Eye (tissue), 1 donor: ENCODE measurements at places on chromosomes 3 and 15.

DNA sequence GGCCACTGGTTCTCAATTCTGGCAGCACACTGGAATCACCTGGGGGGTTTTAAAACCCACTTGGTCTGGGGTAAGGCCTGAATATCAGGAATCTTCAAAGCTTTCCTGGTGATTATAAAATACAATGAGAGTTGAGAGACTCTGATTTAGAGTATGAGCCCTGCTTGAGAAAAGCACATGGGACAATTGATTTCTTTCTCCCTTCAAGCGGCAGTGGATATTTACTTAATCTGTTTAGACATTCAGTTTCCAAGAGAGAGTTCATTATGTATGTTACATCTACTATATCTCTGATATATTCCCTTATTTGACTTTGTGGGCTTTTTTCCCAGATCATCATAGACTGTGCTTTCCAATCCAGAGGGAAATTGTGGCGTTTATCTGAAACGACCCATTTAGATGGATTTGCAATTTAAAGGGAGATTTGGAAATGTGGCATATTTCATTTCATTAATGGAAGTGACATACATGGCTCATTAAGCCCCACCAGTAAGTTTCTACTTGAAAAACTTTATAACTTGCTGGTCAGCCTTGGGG is 171.2 kb upstream of the PFN2 start:
- DNase-seq: no peak

GRCh38 chr3:69742391-69742790 is 3.1 kb downstream of the MITF start:
- DNase-seq: no peak

DNA sequence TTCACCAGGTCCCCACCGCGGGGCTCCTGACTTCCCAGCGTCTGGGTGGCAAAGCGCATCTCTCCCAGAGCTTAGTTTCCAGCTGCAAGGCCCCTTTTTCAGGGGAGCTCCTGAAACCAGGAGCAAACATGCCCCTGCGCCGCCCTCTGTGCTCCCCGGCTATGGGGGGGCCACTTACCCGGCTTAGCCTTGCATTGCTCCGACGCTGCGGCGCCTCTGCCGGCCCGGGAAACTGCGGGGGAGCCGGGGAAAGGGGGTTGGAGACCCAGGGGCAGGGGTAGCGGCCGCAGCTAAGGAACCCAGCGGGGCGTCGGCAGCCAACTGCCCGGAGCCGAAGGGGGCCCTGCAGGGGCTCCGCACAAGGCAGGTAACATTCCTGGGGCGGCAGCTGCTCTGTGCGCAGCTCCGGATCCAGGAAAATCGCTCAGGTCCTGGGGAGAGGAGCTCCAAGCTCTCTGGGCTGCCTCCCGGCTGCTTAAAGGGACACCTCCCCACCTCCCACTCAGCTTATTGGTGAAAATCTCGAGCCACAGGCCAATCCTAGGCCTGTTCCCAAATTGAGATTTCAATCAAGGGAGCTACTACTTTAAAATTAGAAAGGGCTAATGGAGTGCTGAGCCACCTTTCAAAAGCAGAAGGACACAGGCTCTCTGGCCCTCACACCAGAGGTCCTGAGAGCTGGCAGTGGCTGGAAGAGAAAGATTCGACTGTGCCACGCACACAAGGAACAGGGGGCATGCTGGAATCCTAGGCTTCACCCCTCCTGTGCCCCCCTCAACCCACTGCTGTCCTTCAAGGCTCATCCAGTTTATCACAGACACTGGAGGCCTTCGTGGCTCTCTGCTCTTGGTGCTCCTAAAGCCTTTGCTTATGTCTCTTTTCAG is 42.7 kb upstream of the PRICKLE2 start:
- peak; percentile 73 for DNase-seq

DNA sequence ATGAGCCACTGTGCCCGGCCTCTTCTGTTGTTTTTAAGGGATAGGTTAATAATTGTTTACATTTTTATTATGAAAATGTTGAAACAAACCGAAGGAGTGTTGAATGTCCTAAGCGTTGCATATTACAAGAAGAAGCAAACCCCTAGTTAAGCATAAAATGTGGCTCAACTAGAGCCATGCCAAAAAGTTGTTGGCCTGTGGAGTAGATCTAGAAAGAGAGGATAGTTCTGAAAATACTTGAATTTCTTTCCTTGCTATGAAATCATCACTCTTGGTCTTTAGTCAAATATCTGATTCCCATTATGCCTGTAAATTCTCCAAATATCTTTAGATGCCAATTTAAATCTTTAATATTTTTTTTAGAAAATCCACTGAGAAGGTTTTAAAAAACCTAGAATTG is 12.8 kb downstream of the RBP2 start:
- DNase-seq: no peak

DNA sequence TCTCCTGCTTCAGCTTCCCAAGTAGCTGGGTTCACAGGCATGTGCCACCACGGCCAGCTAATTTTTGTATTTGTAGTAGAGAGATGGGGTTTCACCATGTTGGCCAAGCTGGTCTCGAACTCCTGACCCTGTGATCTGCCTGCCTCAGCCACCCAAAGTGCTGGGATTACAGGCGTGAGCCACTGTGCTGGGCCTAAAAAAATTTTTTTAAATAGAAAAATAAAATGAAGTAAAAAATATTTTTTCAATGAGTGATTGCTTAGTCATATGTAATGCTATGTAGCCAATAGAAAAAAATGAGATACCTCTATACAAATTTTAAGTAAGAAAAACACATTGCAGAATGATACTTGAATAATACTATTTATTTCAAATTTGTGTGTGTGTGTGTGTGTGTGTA is 27.9 kb upstream of the SLC30A4 start:
- DNase-seq: no peak

DNA sequence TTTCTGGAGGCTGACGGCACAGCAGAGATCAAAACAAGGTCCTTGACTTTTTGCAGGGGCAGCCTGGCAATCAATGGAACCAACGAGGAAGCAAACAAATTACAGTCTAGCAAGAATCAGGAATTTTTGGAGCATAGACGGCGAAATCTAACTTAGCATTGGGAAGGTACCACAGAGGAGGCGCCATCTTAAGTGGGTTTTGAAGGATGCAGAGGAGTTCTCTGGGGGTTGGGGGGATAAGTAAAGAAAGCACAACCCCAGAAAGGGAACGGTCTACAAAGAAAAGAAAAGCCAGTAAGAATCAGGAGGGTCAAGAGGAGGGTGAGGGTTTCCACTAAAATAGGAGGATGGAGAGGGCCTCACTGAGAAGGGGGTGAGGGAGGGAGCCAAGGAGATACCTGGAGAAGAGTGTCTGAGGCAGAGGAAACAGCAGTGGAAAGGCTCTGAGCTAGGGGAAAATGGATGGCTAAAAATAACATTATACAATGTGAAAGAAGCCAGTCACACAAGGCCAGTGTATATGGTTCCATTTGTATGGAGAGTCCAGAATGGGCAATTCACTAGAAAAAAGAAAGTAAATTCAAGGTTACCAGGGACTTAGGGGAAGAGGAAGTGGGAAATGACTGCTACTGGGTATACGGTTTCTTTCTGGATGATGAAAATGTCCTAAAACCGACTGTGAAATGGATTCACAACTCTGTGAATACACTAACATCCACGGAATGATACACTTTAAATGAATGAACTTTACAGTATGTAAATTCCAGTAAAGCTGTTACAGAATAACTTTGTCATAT is 25.2 kb upstream of the IQSEC1 start:
- DNase-seq: no peak

DNA sequence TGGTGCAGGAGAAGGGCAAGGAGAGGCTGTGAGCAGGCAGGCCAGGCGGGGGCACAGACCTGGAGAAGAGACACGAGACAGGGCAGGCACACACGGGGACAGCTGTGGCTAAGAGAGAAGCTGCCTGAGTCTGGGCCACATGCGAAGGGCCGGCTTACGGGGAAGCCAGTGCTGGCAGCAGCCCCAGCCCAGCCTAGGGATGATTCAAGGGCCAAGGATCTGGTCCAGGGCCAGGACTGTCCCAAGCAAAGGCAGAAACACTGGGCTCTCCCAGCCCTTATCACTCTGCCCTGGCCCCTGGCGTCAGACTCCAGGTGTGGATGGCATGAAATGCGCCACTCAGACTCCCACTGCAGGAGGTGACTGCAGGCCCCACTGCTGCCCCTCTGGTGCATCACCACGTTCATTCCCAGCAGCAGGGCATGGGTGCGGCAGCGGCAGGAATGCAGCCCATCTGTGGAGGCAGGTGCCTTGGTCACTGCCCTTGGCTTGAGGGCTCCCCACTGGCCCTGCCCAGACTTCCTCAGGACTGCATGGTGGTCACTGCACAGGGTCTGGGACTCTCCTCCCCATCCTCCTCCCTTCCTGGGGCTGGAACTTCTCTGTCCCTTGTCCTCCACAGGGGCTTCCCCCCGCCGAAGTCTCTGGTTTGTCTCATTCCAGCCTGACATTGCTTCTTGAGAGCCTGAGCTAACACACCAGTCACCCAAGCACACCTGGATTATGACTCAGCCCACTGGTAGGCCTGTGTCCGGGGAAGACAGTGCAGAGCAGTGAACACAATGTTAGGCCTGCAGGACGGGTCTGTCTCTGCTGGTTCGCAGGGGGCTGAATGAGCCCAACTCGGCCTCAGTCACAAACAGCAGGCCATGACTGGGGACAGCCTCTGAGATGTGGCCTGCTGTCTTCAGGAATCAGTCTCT is 69.3 kb downstream of the TBC1D2B start:
- DNase-seq: peak; percentile 2

- no peak for DNase-seq
Observed at GRCh38 chr3:34382859-34383258, 584.4 kb downstream of the PDCD6IP start.

DNA sequence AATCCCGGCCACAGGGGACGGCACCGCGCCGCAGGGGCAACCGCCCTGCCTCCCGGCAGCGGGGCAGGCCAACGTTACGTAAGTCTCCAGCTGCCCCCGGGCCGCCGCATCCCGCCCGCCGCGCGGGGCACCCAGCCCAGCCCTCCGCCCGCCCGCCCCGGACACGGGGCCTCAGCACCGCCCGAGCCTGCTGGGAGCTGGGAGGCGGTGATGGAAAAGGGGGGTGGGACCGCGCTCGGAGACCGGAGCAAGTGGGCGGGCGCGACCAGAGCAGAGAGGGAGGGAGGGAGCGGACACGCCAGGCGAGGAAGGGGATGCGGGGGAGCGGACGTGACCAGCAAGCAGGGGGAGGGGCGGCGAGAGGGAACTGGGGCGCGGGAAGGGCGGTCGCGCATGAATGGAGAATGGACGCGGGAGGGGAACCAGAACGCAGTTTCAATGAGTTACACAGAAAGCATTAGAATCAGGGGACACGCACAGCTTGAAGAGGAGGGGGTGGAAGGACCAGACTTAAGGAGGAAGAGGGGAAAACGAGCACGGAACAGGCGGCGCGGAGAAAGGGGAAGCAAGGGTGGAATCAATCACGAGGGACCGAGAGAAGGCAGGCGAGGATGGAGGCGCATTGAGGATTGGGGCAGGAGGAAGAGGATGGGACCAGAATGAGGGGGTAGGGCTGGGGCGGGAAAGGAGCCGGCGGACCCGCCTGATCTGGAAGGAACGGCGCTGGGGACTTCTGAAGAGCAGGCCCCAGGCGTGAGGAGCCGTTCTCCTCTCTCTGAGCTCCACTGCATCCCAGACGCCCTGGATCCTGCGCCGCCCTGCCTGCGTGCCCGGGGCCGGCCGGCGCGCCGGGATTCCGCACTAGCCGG is 559 bp downstream of the PKM start:
- DNase-seq: peak; percentile 97

- no peak for DNase-seq
Observed at GRCh38 chr3:15315003-15315402, 17.4 kb downstream of the SH3BP5 start.

- DNase-seq: no peak
Observed at GRCh38 chr3:151550642-151551041, 89.8 kb upstream of the IGSF10 start.

GRCh38 chr3:101148001-101148400 is 154.8 kb upstream of the ABI3BP start:
- DNase-seq: no peak

DNA sequence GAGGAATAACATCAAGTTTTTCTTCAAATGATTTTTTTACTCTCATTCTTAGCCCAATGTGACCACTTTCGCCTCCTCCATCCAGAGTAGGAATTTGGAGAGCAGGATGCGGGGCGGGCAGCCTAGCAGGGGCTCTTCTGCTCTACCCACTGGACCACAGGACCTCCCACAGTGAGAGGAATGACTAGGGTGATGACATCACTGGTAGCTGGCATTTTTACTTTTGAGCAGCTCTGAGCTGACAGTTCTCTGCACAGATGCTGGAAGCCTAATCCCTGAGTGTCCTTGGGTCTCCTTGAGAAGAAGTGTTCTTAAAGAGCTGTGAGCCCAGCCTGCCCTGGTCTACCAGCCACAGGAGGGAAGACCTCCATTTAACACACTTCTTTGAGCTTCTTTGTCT is 1.4 kb upstream of the HCN4 start:
- no peak for DNase-seq

DNA sequence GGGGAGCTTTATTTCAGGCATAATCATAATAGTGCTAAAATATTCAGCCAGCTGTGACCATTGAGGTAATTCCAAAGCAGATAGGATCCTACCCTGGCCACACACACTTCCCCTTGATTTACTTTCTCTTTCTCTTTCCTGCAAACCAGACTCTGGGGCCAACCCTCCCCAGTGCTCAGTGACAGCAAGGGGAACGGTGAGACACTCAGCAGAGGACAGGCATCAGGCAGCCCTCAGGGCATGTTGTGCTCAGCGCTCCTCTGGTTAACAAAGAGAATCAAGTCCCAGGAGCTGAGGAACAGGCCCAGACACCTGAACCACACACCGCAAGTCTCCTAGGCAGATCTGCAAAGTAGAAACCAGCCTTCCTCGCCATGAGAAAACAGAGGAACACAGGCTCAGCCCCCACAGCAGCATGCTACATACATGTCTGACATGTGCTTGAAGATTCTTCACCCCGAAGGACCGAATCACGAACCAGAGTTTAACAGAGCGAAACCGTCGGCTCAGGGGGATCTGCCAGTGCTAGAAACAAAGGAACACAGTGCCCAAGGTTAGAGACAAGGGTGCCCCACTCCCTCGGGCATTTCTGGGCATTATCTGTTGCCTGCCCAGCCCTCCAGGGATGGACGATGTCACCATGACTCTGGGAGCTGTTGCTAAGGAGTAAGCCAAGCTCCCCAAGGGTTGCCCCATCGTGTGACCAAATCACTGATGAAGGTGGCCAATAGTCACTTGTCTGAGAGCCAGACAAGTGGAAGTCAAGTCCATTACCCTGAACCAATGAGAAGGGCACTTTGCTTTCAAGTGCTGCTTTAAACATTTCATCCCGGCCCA is 17.5 kb downstream of the HDC start:
- no peak for DNase-seq

DNA sequence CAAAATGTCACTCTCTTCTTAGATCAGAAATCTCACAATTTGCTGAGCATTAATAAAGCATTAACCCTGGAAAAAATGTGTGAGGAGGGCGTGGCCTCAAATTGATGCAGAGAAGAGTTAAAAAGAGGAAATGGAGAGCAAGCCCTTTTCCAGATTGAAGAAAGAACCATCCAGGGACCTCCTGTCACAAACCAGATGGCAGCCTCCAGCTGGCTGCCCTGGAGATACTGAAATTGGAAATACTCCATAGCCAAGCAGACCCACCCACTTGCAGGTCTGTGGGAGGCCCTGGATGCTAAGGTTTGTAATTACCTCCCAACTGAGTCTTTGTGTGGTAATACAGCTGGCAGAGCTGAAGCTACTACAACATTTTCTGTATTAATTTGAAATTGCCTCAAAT is 214.9 kb downstream of the IL20RB start:
- no peak for DNase-seq

GRCh38 chr3:194661374-194661773 is 10.6 kb downstream of the LSG1 start:
- DNase-seq: peak; percentile 8

GRCh38 chr3:101195951-101196713 is 124.2 kb downstream of the IMPG2 start:
- peak; percentile 77 for DNase-seq

- peak; percentile 95 for DNase-seq
Observed at GRCh38 chr15:66851311-66852063, 149.5 kb downstream of the SMAD6 start.
